ENCODE measurements at places on chromosomes 1 and 21.

DNA sequence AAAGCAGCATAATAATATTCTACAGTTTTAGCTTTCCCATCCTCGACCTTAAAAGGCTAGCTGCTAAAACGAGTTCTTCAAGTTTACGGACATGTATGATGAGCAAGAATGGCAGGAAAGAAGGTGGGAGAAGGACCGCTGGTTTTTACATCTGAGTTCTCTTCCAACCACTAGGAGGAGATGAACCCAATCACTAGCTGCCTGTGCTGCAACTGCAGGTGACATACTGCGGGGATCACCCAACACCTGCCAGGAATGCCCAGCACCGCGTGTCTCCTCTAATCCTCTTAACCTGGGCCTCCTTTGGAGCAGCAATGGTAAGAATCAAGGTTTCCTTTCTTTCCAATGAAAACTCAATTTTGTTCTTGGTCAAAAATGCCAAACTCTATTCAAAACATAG lies 23.5 kb downstream of the TOR3A start:
- no peak for DNase-seq

GRCh38 chr1:206907304-206907991 lies 10.2 kb downstream of the IL24 start:
- DNase-seq = no peak

GRCh38 chr1:34162852-34163766 lies 1.9 kb downstream of the CSMD2 start:
- peak; percentile 75 for DNase-seq

DNA sequence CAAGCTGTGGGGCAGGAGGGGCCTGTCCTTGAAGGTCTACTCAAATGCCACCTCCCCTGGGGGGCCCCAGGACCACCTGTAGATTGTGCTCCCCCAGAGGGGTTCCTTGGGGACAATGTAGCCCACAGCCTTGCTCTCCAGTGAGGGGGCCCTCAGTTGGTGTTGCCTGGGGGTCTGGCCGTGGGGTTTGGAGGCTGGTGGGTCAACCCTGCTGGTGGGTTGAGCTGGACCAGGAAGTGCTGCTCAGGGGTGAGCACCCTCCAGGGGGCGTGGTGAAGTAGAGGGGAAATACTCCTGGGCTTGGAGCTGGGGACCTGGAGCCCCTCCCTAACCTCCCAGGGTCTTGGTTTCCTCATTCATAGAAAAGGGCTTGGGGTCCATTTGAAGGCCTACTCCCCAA lies 143.6 kb upstream of the WNT4 start:
- no peak for DNase-seq

GRCh38 chr1:16986962-16987361 lies 6.5 kb upstream of the MFAP2 start:
- DNase-seq = no peak

DNA sequence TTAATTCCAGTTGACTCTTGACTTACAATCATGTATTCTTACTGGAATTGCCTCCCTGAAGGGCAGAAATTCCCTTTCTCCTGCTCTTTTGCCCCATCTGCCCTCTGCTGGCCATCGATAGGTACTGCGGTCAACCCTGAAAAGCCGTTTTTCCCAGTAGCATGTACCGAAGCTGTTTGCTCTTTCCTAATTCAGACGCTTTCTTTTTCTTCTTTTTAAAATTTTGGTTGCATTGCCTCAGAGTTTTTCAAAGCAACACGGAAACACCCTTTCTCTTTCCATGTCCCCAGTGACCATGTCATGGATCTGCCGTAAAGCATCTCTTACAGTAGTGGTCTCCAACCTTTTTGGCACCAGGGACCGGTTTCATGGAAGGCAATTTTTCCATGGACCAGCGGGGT lies 164.2 kb upstream of the C1orf21 start:
- DNase-seq = peak; percentile 67

DNA sequence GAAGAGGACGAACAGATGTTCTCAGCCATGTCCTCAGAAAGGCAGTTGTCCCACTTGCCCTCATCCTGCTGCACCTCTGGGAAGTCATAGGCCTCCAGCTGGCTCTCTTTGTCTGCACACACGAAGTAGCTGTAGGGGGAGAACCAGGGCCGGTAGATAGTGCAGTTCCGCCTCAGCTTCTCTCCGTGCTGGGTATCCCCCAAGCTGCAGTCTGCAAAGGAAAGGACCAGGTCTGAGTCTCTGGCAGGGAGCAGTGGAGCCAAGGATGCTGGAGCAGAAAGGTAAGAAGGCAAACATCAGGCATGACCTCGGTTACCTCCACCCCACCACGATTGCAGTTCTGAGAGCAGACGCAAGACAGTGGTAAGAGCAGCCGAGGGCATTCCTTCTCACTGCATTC lies 2.2 kb downstream of the SPATA46 start:
- no peak for DNase-seq

DNA sequence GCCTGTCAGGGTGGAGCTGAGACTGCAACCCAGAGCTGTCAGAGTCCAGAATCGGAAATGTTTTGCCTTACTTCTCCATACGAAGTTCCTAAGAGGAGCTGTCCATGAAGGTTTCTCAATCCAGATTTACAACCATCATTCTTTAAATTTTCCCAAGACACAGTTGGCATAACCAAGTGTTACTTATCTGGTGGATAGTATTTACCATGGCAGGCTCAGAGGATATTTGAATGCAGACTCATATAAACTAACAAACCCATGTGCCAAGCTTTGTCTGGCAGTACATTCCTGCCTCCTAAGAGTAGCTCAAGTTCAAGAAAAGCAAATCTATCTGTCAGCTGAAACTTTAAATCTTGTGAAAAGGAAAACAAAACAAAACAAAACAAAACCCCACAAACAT lies 267.9 kb downstream of the ZNF326 start:
- no peak for DNase-seq

- DNase-seq = no peak
Measured at GRCh38 chr1:200887036-200887435, 7.7 kb upstream of the INAVA start.

- DNase-seq = no peak
Measured at GRCh38 chr1:10022656-10023055, 10.1 kb upstream of the UBE4B start.

DNA sequence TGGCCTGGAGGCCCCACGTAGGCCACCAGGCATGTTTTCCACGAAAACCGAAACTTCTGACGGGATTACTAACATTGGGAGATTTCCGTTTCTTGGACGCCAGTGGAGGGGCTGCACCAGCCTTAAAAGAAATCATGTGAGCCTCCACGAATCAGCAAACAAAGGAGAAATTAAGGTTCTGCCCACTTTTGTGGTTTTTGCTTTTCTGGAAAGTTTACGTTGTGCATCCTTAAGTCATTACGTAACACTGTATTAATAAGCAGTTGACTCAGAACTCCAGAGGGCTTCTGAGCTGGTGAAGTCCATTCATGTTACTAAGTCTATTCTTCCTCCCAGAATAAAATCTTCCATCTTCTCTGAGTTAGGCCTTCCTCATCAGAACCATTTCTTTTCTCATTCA lies 168.5 kb downstream of the PSMG1 start:
- no peak for DNase-seq

DNA sequence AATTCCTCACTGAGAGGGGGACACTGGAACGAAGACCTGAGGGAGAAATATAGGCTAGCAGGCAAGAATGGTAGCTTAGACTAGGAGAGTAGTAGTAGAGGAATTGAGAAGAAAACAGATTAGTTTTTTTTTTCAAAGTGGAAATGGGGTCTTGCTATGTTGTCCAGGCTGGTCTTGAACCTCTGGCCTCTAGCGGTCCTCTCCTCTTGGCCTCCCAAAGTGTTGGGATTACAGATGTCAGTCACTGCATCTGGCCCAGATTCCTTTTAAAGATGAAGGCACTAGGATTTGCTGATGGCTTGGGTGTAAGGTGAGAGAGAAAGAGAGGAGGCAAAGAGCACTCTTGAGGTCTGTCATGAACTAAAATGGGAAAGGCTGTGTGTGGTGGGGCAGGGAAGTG lies 30.1 kb downstream of the NFASC start:
- DNase-seq = no peak

DNA sequence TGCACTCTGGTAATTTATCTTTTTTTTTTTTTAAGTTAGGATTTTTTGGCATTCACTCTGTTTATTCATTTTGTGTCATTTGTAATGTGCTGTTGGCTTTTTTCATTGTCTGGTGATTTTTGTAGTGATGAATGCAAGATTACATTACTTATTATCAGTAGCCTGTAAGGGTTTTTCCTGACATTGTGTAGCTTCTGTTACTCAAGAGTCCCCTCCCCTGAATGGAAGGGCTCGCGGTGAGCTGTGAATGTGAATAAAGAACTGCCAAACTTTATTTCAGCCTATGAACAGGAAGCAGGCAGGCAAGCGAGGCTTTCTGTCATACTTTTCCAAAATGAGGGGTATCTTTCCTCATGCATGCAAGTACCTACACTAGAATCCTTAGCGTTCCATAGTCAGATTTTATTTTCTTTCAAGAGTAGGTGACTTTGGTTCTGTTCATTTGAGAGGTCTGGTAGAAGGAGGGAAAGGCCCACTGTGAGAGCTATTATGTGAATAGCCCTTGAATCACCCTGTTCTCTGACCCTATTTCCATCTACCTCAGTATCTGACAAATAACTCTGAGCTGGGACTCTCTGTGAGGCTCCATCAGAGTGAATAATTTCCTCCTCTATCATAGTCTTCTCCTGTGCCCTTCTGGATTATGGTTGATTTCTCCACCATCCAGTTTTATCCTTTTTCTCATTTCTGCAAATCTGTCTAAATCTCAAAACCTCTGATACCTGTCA lies 114.0 kb downstream of the CD247 start:
- no peak for DNase-seq

- DNase-seq = peak; percentile 62
Measured at GRCh38 chr1:6646499-6647148, 22.0 kb downstream of the THAP3 start.

DNA sequence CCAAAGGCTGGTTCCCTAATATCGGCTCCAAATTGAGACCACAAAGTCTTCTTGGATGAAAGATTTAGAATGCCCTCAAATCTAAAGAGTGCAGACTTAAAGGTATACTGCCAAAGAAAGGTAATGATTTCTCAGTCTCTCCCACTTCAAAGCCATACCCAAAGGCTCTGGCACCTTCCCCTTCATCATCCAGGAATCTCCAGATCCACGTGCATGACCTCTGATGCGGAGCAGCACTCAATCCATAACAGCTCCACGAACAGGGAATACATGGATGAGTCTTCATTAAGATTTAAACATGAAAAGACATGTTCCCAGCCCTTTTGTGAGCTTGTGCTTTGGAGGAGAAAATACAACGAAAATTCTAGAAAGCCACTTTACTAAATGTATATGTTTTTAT lies 453.9 kb downstream of the DSCAM start:
- DNase-seq = no peak

DNA sequence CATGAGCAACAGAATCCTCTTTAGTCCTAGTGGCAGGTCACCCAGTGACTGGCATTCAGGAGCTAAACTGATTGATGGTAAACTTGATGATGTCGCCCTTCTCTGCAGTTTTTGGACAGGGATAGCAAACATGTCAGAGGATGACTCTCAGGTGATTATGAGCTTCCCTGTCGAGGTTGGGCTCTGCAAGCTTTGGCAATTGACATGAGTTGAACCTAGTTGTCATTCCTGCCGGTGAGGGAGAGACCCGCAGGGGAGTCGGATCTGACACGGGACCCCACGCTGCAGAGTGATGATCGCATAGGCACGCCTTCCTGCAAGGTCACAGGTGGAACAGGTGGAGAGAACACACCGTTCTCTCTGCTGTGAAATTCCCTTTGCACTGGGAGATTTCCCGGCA lies 438.0 kb upstream of the VAMP3 start:
- DNase-seq = no peak

- no peak for DNase-seq
Measured at GRCh38 chr1:11280719-11281376, 7.8 kb downstream of the UBIAD1 start.

DNA sequence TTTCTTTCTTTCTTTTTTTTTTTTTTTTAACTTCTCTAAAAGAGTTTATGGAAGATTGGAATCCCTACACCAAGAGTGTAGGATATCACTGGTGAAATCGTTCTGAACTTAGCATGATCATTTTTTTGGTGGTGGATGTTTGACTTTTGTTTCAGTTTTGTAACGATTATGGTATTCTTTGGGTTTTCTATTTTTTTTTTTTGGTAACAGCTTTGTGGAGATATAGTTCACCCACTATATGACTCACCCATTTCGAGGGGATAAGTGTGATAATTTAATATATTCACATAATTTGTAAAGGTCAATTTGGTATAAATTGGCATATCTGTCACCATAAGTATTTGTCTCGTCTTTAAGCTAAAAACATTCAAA lies 29.2 kb downstream of the AGPAT3 start:
- no peak for DNase-seq

DNA sequence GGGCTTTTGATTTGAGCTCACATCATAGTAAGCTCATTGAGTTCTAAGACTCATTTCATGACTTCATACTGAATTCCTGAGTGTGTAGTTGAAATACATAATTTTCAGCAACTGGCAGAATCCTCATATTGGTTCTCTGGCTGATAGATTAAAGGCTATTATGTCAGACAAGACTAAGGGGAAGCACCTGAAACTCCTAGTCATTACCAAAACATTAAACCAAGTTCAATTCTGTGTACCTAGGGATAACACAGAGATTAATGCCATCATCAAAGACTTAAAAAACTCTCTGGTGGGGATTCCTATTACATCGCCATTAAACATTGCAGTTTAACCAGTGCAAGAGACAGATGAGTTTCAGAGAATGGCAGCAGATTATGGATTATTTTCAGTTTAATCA lies 339.1 kb downstream of the PTPRC start:
- DNase-seq = peak; percentile 22

DNA sequence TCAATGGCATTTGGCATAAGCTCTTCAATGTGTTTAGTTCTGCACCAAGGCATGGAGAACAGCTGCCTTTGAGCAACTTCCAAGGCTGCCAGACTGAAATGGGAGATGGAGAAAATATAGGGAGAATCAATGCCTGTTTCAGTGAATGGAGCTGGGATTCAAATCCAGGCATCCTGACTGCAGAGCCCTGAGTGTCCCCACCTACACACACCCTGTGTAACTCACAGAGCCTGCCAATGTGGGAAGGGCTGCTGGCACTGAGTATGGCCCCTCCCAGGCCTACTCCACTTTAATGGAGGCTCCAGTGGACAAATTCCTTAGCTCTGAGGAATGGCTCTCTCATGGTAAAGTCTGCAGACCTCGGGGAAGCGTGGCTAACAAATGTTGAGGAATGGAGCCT lies 145.6 kb upstream of the TNR start:
- no peak for DNase-seq

DNA sequence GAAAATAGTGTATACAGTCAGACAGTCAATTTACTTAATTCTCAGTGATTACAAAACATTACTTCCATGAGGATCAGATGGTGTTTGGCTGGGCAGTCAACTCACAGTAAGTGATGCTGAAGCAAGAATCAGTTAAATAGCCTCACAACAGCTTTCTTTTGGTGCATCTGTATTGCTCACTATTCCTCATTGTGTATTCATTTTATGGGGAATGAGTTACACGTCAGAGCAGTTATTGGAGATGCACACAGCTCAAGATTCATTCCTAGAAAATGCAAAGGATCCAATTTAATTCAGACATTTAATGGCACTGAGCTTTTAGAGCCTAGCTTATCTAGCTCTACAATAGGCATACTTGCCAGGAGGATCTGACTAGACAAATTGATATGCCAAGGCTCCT lies 150.6 kb downstream of the HS2ST1 start:
- DNase-seq = no peak

- DNase-seq = no peak
Measured at GRCh38 chr21:46071082-46071481, 26.8 kb upstream of the COL6A2 start.

GRCh38 chr1:153493343-153493960 lies 33.0 kb upstream of the S100A7 start:
- DNase-seq = no peak

GRCh38 chr1:84271441-84272151 lies 29.9 kb upstream of the SAMD13 start:
- peak; percentile 53 for DNase-seq

Measured in GM13977 (cell line).